ENCODE measurements at places on chromosomes 3 and 15.

DNA sequence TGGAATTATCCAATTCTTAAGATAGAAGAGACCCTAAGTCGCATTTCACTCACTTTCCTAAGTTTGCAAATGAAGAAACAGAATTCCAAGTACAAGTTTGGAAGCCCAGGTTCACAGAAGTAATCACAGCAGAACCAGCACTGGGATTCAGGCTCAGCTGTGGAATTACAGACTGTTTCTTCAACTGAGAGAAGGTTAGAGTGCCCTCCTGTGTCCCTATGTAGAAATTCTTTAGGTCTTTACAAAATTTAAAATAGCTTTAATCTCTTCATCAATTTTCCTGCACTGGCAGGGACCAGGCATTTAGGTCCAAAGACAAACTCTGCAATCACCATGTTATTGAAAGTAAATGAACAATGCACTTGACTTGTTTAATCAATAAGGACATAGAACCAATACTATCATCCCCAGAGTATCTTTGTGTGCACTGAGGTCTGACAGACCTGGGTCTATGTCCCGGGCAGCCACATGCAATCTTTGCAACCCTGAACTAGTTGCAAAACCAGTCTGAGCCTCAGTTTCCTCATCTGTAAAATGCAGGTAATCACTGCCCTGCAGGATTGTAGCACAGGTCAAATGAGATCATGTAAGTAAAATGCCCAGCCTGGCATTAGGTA, 96.3 kb upstream of the ZBED2 start:
- DNase-seq: no peak

DNA sequence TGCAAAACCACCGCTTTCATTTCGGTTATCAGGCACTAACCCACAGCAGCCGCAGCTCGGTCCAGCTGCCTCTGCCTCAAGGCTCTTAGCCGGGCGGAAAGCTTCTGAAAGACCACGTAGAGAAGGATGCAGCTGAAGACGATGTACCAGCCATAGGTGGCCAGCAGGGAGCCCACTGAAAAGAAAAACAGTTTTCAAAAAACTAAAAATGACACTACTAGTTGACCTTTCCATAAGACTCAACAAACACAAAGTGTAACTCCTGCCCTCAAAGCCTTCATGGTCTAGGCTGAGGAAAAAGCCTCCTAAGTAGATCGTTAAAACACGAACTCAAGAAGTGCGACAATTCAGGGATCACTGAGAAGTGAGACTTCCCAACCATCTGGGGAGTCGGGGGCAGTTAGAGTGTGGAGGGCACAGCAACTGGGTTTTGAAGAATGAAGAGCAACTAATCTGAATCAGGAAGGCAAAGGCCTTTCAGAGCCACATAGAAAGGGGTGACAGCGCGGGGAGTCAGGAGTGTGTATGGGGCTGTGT, 716 bp downstream of the SELENOS start:
- DNase-seq: no peak

DNA sequence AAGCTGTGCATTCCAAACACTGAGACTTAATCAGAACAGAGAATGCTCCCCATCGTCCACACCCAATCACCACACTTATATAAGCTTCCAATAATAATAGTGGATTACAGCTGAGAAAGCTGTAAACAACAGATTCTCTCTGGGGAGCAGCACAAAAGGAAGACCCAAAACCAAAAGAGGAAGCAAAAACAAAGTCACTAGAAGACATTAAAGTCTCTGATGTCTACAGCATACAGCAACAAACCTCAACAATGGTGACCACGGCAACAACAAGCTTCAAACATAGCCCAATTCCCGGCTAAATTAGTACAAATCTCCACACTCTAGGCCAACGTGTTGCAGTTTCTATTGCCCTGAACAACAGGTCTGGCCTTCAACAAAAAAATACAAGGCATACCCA, 37.7 kb downstream of the ZDHHC23 start:
- no peak for DNase-seq

DNA sequence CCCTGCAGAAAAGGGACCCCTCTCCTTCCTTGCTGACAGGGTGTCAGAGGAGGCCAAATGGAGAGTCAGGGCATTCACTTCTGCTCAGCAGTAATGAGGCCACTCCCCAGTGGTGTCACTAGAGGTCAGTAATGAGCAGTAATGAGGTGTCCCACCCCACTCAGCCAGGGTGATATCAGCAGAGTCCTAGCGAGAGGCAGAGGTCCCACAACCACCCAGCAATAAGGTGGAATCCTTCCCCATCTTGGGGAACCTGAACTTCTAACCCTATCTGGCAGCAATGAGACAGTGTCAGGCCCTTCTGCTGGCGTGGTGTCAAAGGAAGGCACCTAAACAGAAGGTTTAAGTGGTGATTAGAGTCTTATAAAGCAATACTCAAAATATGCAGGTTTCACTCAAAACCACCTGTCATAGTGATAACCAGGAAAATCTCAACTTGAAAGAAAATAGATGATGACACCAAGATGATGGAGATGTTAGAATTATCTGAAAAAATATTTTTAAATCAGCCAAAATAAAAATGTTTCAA, 12.9 kb downstream of the OCA2 start:
- DNase-seq: no peak

DNA sequence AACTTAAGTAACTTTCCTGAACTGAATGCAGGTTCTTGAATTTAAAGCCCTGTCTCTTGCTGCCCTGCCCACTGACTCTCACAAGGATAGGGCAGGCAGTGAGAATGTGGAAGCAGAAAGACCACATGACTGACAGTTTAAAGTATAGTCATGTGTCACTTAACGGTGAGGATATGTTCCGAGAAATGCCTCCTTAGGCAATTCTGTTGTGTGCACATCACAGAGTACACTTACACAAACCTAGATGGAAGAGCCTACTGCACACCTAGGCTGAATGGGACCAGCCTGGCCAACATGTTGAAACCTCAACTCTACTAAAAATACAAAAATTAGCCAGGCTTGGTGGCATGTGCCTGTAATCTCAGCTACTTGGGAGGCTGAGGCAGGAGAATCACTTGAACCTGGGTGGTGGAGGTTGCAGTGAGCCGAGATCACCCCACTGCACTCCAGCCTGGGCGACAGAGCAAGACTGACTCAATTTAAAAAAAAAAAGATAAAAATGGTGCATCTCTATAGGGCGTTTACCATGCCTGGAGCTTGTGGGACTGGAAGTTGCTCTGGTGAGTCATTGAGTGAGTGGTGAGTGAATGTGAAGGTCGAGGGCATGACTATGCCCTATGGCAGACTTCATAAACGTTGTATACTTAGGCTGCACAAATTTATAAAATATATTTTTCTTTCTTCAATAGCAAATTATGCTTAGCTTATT, 18.9 kb upstream of the COPG1 start:
- DNase-seq: no peak

DNA sequence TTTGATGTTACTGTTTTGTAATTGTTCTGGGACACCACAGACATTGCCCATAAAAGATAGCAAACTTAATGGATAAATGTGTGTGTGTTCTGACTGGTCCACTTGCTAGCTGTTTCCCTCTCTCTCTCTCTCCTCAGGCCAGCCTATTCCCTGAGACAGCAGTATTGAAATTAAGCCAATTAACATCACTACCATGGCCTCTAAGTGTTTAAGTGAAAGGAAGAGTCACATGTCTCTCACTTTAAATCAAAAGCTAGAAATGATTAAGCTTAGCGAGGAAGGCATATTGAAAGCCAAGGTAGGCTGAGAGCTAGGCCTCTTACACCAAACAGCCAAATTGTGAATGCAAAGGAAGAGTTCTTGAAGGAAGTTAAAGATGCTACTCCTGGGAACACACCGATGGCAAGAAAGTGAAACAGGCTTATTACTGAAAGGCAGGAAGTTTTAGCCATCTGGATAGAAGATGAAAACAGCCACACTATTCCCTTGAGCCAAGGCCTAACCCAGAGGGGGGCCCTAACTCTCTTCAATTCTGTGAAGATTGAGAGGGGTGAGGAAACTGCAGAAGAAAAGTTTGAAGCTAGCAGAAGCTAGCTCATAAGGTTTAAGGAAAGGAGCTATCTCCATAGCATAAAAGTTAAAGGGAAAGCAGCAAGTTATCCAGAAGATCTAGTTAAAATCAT, 295.1 kb downstream of the CHST2 start:
- no peak for DNase-seq

GRCh38 chr3:48299746-48300712, 33.4 kb downstream of the SPINK8 start:
- DNase-seq: no peak

DNA sequence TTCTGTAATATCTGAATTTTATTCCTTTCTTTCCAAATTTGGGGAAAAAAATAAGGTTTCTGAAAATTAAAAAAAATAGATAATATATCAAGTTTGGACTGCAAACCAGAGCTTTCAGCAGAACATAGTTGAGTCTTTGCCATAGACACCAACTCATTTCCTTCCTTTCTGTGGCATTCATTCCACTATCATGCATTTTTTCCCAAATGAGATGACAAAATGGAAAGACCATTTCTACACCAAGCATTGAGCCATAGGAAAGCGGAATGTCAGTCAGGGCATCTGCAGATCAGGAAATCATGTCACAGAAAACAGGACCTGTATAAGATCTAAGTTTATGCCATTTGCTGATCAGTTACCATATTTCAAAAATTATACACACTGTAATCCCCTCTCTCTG, 333.3 kb upstream of the THBS1 start:
- no peak for DNase-seq

GRCh38 chr3:147130461-147130860, 275.9 kb downstream of the ZIC4 start:
- no peak for DNase-seq

DNA sequence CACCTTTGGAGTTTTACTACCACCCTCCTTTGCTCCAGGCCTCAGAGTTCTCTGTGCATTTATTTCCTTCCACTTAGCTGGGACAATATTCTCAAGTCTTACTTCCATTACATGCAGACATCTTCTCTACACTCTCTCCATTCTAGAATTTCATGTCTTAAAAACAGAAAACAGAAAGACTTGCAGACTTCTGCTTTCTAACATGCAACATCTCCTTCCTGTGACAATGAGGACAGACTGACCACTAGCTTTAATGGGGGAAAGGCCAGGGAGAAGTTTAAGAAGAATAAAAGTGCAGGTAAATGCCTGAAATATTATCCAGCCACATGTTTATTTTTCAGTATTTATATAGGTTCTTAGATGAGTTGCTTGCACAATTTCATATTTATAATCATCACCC, 17.1 kb upstream of the CSTA start:
- no peak for DNase-seq

GRCh38 chr3:95719481-95719880, 1094.9 kb upstream of the EPHA6 start:
- no peak for DNase-seq

GRCh38 chr3:23806534-23807423, 1.0 kb downstream of the UBE2E1 start:
- no peak for DNase-seq
